Activated CD4-positive, alpha-beta T cell treated with anti-CD3 and anti-CD28 coated beads for 1 hour (primary cell): ENCODE measurements at places on chromosomes 6 and 20.

DNA sequence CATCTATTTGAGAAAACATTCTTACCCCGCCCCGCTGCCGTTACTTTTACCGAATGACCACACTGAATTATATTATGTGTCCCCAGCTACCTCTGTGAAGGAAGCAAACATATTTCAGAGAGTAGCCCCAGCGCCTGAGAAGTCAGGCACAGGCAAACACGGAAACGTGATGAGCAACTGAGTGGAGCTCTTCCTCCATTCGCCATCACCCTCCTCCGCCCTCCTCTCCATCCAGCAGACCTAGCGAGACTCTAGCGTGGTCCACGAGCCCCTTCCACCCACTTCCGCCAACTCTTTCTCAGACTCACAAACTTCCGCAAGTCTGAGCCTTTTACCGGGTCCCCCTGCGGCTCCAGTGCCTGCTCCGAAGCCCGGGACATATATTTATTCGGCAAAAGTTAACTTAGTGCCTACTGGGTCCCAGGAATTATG is 582 bp downstream of the SNRPB start:
- DNase-seq, result peak; percentile 41

DNA sequence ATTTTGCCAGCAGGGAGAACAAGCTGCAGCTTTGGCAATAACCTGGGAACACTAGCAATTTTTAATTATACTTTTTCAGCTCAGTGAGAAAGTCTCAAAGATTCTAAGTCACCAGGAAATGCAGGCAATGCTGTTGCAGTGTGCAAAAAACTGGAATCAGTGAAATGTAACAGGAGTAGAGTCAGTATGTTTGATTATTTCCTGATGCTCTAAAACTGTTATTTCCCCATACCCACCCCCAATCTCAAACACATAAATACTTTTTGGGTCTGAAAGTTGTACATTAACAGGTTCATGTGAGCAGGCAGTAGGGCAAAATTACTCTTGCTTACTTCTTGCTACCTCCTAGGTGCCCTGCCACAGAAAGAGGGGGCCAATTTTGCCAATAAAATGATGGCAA is 65.4 kb upstream of the BEND6 start:
- DNase-seq, result no peak

DNA sequence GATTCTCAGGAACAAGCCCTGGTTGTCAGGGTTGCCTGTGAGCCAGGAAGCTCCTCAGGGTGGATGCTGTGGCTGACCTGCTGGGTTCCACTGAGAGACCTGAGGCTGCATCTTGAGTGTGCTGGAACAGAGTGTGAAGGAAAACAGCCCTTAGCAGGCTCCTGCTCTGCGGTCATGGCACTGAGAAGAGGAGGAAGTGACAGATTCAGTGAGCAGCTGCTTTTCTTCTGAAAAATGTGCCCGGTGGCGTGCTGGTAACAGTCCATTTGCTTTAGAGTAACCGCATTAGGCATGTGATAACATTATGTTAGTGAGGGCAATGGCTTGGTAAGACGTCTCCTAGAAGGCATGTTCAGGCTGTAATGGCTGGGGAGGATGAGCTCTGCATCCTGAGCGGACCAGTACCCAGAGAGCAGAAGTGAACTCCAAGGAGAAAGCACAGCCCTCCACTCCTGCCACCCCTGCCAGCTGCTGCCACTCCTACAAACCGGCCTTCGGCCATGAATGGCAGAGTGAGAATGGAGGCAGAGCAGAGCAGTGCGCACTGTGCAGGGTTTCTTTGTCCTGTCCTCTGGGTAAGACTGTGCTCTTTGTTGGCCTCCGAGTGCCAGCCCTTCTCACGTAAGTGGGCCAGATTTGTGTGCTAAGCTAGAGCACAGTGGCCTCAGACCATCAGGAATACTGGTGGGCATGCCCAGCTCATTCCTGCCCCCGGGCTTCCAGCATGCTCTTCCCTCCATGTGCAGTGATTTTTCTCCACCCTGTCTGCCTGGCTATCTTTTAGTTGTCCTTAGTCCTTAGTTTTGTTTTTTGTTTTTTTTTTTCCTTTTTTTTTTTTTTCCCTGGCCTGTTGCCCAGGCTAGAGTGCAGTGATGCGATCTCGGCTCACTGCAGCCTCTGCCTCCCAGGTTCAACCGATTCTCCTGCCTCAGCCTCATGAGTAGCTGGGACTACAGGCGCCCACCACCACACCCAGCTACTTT is 98.1 kb upstream of the VSTM2L start:
- no peak for DNase-seq

GRCh38 chr6:45450831-45451230 is 73.1 kb upstream of the SUPT3H start:
- DNase-seq, result no peak

DNA sequence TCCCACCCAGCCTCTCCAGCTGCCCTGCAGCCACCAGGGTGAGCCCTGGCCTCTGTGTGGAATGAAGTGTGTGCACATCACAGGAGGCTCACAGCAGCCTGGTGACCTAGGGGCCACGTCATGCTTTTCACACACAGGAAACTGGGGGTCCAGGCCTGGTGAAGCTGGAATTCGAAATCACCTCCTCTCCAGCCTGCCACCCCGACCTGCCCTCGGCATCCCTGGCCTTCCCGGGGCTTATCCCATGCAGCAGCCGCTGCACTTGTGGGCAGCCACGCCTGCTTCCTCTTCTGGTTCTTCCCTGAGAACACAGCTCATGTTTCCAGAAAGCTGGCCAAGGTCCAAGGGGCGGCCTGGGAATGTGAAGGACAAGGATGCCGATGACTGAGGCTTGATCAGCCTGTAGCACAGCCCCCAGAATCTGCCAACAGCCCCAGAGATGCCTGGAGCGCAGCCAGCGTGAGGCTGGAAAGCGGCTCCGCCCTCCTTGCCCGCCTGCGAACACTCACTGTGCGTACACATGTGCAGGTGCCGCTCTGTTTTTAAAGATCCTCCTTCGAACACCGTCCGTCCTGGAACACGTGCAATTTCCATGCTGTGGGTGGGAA is 4.2 kb upstream of the NTSR1 start:
- DNase-seq, result no peak

- no peak for DNase-seq
Observed at GRCh38 chr6:16146527-16146955, 17.7 kb downstream of the MYLIP start.

- DNase-seq, result no peak
Observed at GRCh38 chr6:68313911-68314310, 321.2 kb upstream of the ADGRB3 start.

- DNase-seq, result no peak
Observed at GRCh38 chr6:156508126-156508525, 269.1 kb upstream of the ARID1B start.

GRCh38 chr6:28816339-28816908 is 107.4 kb downstream of the TRIM27 start:
- no peak for DNase-seq

DNA sequence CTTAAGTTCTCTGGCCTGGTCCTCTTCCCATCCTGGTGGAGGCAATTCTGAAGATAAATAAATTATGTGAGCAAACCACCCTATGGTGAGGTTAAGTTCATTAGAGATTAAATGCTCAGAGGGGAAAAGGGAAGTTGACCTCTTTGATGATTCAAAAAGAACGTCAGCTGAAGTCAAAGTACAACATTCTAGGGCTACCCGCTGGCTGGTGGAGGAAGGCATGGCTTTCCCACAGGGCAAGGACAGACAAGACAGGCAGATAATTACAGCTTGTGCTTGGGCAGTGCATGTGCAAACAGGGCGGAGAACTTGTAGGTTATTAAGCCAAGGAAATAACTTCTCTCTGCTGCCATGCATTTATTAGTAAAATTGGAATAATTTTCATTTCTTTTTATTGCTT is 91.0 kb upstream of the SLC24A3 start:
- DNase-seq, result no peak

GRCh38 chr20:9852566-9852965 is 13.7 kb upstream of the PAK5 start:
- no peak for DNase-seq

GRCh38 chr6:34318499-34319470 is 70.0 kb upstream of the SMIM29 start:
- DNase-seq, result no peak

DNA sequence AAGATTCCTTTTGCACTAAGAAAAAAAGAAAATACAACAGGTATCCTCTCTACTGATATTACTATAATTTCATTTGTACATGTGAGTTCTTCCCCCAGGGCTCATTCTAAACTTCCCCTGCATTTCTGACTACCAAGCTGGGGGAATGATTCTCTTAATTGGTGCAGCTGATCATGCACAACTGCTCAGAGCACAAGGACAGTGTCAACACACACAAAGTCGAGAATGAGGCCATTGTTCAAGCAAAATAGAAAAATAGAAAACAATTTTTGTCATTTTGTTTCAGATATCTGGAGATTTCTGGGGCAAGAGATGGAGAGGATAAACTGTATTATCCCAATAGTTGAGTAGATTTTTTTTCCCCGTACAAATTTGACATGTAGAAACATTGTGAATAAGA is 236.3 kb downstream of the HAO1 start:
- DNase-seq, result no peak

GRCh38 chr6:5084360-5084780 is 771 bp upstream of the PPP1R3G start:
- DNase-seq, result no peak

- DNase-seq, result no peak
Observed at GRCh38 chr20:43681991-43682410, 15.1 kb downstream of the MYBL2 start.

- DNase-seq, result no peak
Observed at GRCh38 chr20:60921022-60921622, 330.9 kb upstream of the CDH4 start.

DNA sequence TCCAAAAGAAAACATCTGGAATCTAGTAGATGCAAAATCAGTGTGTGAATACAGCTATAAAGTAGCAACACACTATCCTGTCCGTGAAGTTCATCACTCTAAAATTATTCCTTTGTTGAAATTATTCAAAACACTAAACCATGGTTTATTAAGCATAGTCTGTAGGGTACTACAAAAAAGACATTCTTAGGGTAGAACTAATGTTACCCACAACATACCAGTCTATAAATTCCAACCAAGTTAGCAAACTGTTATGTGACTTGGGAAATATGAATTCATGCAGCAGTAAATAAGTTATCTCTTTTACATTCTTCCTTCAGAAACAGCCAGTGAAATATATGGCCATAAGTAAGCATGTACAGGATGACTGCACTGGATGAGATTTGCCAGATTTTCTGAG is 580.3 kb upstream of the ADGRB3 start:
- DNase-seq, result no peak

DNA sequence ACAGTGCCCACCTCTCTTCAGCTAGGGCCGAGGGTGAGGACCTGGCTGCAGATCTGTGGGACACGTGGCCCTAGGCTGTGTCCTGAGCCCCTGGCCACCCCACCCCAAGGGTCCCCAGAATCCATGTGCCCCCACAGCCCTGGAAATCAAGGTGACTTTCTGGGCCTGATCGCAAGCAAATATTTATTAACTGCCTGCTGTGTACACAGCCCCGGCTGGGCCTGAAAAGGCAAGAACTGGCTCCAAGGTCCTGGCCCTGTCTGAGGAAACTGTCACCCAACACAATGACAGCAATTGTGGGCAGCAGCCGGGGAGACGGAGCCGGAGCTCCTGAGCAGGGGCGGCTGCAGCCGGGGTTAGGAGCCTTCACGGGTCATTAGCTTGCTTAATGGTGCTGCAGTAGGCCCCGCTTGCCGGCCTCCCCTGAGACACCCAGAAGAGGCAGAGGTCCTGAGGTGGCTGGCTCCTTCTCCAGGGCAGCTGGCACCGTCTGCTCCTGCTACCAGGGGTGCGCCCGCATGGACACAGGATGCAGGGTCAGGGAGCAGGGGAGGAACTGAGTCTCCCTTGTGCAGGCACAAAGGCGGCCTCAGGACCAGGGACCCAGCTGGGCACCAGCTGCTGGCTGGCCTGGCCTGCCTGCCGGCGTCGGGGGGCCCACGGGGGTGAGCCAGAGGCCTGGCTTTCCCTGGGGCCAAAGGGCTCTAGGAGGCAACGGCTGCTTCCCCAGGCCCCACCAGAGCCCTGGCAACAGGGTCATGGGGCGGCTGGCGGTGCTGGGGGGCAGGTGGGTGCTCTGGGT is 24.1 kb downstream of the NPEPL1 start:
- DNase-seq, result peak; percentile 6

- DNase-seq, result no peak
Observed at GRCh38 chr6:56708810-56709597, 66.3 kb upstream of the DST start.

DNA sequence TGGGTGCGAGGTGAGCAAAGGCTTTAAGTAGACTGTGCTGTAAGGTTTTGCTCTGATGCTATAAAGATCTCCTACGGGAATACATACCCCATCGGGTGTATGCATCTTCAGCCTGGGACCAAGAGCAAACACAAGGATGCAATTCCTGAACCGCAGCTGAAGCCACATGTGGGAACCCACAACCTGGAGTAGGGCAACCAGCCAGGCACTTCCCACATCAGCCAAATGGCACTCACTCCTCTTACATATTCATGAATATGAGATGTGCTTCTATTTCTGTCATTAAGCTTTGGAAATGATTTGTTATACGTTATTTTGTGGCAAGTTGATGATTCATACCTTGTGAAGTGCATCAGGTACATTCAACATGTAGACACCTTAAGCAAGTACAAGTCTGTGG is 619.2 kb downstream of the C6orf118 start:
- no peak for DNase-seq

GRCh38 chr20:33353013-33353402 is 48.3 kb downstream of the CDK5RAP1 start:
- DNase-seq, result no peak

- DNase-seq, result no peak
Observed at GRCh38 chr6:156938143-156938542, 161.0 kb downstream of the ARID1B start.

- DNase-seq, result no peak
Observed at GRCh38 chr6:43287717-43288679, 10.1 kb upstream of the SLC22A7 start.

GRCh38 chr6:170225852-170226417 is 64.9 kb downstream of the DLL1 start:
- DNase-seq, result no peak

GRCh38 chr6:39865011-39865888 is 69.0 kb downstream of the MOCS1 start:
- DNase-seq, result no peak

DNA sequence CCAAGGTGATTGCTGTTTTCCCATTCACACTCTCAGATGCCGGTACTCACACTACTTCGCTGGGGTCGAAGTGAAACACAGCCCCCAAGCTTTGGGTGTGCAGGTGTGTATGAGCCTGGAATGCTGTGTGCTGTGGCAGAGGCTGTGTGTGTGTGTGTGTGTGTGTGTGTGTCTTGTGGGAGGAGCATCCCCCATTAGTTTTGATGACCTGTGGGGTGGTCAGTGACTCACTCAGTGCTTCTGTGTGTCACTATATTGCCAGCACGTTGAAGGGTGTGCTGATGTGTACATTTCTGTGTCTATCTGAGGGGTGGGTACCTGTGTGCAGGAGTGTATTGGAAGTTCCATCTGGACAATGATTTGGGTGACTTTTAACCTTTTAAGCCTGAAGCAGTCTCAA is 5.0 kb upstream of the SLC12A5 start:
- no peak for DNase-seq
